Sciatic nerve (tissue), 2 donors: ENCODE measurements at places on chromosomes 1 and 21. TPM values are rescaled to one million over a fixed set of nuclear protein-coding genes. Genes with fewer than 3 reads are reported as not detected.

DNA sequence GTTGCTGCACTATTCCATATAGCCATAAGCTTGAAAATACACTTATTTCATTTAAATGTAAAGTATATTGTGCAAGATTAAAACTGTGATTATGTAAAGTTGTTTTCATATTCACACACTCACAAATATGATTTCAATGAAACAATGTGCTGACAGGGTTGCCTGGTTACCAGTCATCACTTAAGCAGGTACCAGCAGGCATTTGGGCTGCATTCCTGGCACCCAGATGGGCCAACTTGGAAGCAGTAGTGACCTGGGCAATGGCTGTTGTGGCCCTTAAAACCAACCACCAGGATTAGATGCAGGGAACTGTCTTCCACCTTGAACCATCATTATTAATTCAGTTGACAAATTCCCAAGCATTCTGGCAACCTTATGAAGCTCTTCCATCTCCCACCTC, 45.0 kb upstream of the RASAL2 start:
- DNase-seq, result no peak

- DNase-seq, result no peak
Measured at GRCh38 chr1:85490270-85490985, 25.5 kb upstream of the DDAH1 start.

DNA sequence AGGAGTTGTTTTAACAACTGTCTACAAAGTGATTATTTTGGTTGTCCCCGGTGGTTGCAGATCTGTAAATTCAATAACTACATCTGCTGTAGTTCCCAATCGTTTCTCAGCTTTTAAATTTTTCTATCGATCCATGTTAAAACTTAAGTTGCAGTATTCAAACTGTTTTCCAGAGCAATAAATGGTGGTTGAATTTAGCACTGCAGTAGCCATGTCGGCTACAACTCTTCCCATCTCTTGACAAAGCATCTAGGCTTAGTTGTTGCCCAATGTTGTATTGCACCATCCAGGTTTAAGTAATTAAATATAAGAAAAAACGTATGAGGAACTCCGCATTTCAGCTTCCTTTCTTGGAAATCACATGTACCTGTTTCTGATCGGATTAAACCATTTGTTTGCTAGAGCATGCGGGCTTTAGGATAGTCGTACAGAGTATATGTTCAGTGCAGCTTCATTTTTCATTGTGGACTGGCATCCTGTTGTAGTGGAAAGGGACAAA, 996 bp downstream of the CNIH4 start:
- DNase-seq, result no peak

- no peak for DNase-seq
Measured at GRCh38 chr1:201859424-201859823, 29.3 kb upstream of the SHISA4 start.

DNA sequence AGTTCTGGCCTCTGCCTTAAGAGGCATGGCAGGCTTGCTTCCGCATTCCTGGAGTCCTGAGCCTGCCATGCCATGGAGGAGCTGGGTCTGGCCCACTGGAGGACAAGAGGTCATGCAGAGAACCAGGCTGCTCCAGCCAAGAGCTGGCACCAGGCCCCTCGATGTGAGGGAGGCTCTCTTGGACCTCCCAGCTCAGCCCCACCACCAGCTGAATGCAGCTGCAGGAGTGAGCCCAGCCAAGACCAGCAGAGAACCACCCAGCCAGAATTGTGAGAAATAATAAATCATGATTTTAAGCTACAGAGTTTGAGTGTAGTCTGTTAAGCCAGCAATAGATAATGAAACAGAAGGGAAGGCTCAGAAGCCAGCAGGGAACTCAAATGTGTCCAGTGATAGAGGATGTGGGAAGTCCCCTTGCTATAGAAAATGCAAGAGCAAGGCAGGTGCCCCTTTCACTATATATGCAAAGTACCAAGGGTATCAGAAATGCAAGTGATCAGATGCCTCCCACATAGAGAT, 118.4 kb downstream of the HIVEP3 start:
- no peak for DNase-seq

DNA sequence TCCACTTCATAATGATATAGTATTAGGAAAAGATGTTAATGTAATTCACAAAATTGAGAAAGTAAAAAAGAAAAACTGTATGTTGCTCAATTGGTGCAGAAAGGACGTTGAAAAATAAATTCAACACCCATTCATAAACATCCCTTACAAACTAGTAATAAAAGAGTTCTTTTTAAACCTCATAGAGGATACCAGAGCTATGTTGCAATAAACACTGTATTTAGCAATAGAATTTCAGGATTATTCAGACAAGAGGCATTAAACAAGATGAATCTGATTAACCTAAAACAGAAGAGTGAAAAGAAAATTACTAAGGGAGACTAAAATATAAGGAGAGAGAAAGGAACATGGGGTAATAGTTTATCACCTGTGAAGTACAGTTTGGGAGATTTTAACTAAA, 154.8 kb downstream of the NTPCR start:
- DNase-seq, result no peak

GRCh38 chr1:178973652-178974101, 52.0 kb upstream of the FAM20B start:
- DNase-seq, result no peak

DNA sequence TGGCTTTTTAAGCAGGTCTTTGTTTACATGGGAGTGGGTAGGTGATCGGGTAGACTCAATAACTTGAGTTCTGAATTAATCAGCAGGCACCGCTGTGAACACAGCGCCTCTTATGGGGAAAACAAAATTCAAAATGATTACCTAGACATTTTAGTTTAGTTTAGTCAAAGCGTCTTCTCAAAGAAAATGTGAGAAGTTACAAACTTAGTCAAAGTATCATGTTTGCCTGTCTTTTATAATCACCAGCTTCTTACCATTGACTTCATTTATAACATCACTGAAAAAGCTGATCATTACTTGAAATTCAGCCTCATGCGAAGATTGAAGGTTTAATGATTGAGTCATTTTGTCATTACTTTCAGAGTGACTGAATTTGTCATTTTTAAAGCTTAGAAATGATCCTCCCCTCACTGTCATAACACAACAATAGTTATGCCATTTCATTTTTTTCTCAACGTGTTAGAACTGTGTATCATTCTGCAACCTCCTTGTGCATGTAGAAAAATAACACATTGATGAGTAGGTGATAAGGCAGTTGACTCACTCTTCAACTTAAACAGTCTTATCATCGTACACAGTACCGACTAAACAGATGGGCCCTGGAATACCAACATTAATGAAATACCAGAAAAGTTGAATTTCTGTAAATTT, 188.5 kb downstream of the NFIA start:
- no peak for DNase-seq

DNA sequence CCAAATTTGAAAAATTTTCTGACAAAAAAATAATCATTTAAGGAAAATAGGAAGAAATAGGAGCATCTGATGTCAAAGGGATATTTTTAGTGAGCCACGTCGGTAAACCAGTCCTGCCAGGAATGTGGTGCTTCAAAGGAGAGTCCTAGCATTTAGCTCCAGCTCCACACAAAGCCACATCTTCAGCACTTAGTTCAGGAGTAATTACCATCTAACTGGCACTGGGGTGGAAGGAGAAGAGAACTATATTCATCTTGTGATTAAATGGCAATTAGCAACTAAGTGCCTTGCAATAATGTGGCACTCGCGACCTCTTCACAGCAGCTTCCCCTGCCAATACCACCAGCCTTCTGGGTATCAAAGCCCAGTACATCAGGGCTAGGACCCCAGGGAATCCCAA, 409.1 kb downstream of the SETD4 start:
- no peak for DNase-seq

GRCh38 chr1:177926201-177926600, 43.7 kb downstream of the SEC16B start:
- no peak for DNase-seq

DNA sequence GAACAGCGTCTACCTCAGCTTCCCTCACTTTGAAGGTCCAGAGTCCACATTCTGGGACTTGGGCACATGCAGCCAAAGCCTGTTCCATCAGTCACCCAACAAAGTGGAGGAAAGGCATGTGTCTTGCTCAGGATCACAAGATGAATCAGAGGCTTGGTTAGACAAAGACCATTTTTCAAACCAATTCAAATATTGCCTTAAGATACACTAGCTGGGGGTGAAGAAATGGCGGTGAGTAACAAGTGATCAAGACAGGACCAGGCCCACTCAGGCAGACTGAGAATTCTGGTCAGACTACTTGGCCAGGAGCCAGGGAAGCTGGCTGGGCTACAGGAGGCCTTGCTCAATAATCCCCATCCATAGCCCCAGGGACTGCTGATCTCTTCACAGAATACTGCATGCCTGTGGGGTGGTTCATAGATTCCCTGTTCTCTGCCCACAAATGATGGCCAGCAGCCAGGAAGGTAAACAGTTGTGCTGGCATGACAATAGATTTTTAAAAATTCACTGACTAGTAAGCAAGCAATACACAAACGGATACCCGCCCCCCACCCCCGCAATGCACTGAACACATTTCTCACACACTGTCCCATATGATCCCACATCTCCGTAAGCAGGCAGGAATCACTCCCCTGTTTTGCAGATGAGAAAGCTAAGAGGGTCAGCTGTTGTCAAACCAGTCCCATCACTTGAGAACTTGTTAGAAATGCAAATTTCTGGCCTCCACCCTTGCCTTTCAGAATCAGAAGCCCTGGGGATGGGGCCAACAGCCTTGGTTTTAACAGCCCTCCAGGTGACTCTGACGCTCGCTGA, 27.2 kb downstream of the ERI3 start:
- DNase-seq, result peak; percentile 92

The PSMB4 gene
- 160 TPM for total RNA-seq

The NGF gene
- total RNA-seq, result 5.6 TPM

The FNDC10 gene
- 2.4 TPM for total RNA-seq

The LCE3D gene
- total RNA-seq, result not detected

The CHD5 gene
- 0.09 TPM for total RNA-seq

The CCDC181 gene
- total RNA-seq, result 2.1 TPM

The SIPA1L2 gene
- total RNA-seq, result 61.5 TPM

The PRDX6 gene
- total RNA-seq, result 184 TPM

The ATP1A2 gene
- total RNA-seq, result 136 TPM

The CD164L2 gene
- total RNA-seq, result not detected
